ENCODE measurements at places on chromosomes 16 and 17.

- DNase-seq = no peak
Observed at GRCh38 chr17:68963958-68964357, 8.8 kb upstream of the ABCA8 start.

- peak; percentile 96 for DNase-seq
Observed at GRCh38 chr16:9159839-9160550, 68.6 kb downstream of the HAPSTR1 start.

- DNase-seq = no peak
Observed at GRCh38 chr17:2155573-2155972, 100.7 kb downstream of the HIC1 start.

DNA sequence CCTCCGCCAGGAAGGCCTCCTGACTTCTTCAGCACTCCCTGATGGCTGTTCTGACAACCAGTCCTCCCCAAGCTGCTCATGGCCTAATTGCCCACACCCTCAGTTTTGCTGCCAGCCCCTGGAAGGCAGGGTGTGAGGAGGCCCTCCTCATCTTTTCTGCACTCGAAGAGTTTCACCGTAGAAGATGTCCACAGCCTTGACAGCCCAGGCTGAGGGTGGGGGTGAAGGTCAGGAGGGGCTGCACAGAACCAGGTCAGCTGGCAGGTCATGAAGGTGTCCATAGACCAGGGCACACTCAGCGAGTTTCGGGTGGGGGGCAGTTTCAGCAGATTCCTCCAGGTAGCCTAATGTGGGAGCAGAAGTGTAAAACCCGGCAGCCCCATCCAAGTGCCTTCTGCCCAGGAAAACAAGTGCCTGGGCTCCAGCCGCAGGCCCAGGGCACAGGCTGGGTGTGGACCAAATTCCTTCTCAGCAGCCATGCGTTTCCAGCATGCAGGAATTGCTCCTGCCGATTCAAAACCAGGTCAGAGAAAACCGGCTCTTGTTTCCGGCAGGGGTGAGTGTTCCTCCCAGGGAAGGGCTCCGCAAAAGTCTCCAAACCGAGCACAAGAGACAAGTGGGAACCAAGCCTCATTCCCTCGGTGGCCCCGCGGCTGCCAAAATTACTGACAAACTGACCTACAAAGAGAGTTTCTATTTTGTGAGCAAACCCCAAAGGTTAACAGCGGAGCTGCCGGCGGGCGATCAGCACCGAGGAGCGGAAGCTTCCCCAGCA is 228.8 kb downstream of the C16orf78 start:
- DNase-seq = no peak
